ENCODE measurements at places on chromosomes 6 and 20. TPM values are rescaled to one million over a fixed set of nuclear protein-coding genes. Genes with fewer than 3 reads are reported as not detected.
A peak's percentile ranks its signal among the peaks of the same experiment; 100 is the strongest.

Gene MYH7B
- 0.50 TPM for total RNA-seq

GRCh38 chr20:47729472-47729871 lies 55.8 kb downstream of the SULF2 start:
- H3K27me3 ChIP-seq = no peaks in the 10 kb centered on the region
- no peak for DNase-seq
- H3K36me3 ChIP-seq = peaks cover 2% of the 10 kb centered on the region
- peaks cover 33% of the 10 kb centered on the region for H3K4me1 ChIP-seq
- H3K4me3 ChIP-seq = no peak overlapping the region

DNA sequence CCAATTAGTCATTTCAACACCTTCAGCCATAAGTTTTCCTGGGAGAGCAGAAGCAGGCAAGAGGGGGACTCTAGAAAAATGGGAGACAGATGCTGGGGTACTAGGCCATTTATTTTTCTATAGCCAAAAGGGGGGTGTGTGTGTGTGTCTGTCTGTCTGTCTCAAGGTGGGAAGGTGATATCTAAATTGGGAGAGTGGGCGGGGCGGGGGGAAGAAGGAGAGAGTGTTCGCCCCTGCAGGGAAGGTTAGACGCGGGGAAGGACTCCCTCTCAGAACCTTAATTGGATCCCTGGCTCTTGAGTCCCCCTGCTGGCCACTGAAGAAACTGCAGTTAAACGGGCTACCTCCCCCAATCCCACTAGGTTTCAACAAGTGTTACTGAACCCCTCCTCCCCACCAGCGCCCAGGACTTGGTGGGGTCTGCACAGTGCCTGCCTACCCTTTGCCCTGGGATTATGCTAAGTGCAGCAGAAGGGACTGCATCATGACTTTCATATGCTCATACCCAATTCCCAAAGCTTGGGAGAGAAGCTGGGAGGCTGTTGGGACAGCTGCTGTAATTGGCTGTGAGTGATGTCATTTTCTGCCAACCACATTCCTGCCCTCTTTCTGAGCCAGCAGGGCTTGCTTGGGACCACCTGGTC lies 45.8 kb downstream of the FOXP4 start:
- peak; percentile 78 for DNase-seq
- H3K36me3 ChIP-seq = peaks cover 4% of the 10 kb centered on the region
- no peak overlapping the region for H3K27ac ChIP-seq
- no peaks in the 10 kb centered on the region for H3K27me3 ChIP-seq
- H3K4me1 ChIP-seq = peaks cover 13% of the 10 kb centered on the region
- H3K4me3 ChIP-seq = no peak overlapping the region

- H3K36me3 ChIP-seq = peaks cover 2% of the 10 kb centered on the region
- H3K27ac ChIP-seq = no peak overlapping the region
- no peaks in the 10 kb centered on the region for H3K27me3 ChIP-seq
- no peaks in the 10 kb centered on the region for H3K4me1 ChIP-seq
- DNase-seq = no peak
- no peak overlapping the region for H3K4me3 ChIP-seq
Observed at GRCh38 chr6:21118216-21118780, 475.3 kb upstream of the SOX4 start.

DNA sequence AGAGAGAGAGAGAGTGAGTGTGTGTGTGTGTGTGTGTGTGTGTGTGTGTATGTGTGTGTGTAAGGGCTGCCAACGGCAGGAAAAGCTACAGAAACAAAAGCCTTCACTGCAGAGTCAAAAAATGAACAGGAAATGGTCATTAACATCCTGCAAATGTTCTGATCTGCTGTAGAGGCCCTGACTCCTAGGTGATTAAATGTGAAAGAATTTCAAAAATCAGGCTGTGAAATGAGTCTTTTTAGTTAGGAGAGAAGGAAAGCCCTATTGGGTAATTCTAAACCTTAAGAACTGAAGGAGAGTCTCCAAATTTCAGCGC lies 166.5 kb upstream of the MYLIP start:
- H3K36me3 ChIP-seq = no peaks in the 10 kb centered on the region
- peaks cover 7% of the 10 kb centered on the region for H3K4me1 ChIP-seq
- DNase-seq = no peak
- H3K27ac ChIP-seq = peak overlapping the region; percentile 68
- peaks cover 4% of the 10 kb centered on the region for H3K27me3 ChIP-seq

GRCh38 chr6:52603000-52603795 lies 26.3 kb upstream of the TRAM2 start:
- peaks cover under 1% of the 10 kb centered on the region for H3K4me1 ChIP-seq
- DNase-seq = no peak
- no peaks in the 10 kb centered on the region for H3K36me3 ChIP-seq
- no peak overlapping the region for H3K4me3 ChIP-seq

DNA sequence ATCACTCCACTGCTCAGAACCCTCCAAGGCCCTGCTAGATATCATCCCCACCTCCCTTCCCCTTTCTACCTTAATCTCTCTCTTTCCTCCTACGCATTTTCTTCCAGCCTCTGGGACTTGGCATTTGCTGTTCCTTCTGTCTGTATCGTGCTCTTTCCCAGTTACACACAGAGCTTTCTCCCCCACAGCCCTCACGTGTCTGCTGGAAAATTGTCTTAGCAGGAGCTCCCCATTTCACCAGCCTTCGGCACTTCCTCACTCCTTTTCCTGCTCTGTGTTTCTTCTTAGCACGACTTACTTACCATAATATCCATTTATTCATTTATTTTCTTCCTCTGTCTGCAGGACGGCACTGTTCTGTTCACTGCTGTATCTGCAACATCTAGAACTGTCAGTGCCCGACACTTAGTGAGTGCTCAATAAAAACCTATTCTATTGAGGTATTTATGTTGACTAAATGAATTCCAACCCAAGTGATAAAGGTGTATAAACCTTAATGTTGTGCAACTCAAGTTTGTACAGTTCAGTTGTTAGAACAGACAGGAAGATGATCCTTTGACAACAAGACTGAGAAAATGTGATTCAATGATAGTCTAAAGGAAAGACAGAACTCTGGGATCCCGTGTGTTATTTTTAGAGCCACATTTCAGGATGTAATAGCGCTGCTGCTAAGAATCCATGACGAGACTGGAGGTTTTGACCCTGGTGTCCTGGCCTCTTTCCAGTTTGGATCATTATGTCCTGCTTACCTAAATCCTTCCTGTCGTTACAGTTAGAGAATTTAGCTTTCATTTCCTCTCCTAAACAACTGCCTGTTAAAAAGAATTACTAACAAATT lies 170.1 kb upstream of the LAMP5 start:
- H3K27me3 ChIP-seq = no peaks in the 10 kb centered on the region
- no peaks in the 10 kb centered on the region for H3K36me3 ChIP-seq
- no peak overlapping the region for H3K27ac ChIP-seq
- H3K4me1 ChIP-seq = no peaks in the 10 kb centered on the region
- H3K4me3 ChIP-seq = no peak overlapping the region
- DNase-seq = no peak

DNA sequence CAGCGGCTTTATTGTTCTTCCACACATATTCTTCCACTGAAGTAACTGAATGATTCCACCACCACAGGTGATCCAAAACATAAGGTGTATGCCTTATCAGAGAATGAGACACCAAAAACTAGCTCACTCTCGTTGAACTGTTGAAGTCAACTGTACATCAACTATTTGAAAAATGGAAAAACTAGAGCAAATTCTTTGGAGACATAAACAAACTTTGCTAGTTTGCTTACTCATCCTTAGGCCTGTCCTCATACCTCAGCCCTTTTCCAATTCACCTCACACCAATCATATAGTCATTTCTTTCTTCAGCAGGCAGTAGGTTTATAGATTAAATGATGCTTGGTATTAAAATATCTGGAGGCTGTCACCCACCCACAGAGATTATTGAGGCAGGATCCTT lies 77.1 kb upstream of the RNF217 start:
- DNase-seq = no peak
- no peak overlapping the region for H3K4me3 ChIP-seq
- no peak overlapping the region for H3K27ac ChIP-seq
- peaks cover 18% of the 10 kb centered on the region for H3K4me1 ChIP-seq

- H3K27me3 ChIP-seq = no peaks in the 10 kb centered on the region
- no peak overlapping the region for H3K4me3 ChIP-seq
- no peak overlapping the region for H3K27ac ChIP-seq
- no peak for DNase-seq
- H3K4me1 ChIP-seq = no peaks in the 10 kb centered on the region
Observed at GRCh38 chr6:5754904-5755303, 251.8 kb downstream of the NRN1 start.

Gene C6orf52
- total RNA-seq = 1.6 TPM

Gene HUS1B
- 1.9 TPM for total RNA-seq

GRCh38 chr20:39762716-39763115 lies 800.6 kb downstream of the DHX35 start:
- no peaks in the 10 kb centered on the region for H3K4me1 ChIP-seq
- DNase-seq = no peak
- H3K27ac ChIP-seq = no peak overlapping the region
- no peak overlapping the region for H3K4me3 ChIP-seq
- H3K27me3 ChIP-seq = no peaks in the 10 kb centered on the region

- H3K36me3 ChIP-seq = no peaks in the 10 kb centered on the region
- no peak for DNase-seq
Observed at GRCh38 chr6:142846459-142846831, 98.5 kb downstream of the HIVEP2 start.

DNA sequence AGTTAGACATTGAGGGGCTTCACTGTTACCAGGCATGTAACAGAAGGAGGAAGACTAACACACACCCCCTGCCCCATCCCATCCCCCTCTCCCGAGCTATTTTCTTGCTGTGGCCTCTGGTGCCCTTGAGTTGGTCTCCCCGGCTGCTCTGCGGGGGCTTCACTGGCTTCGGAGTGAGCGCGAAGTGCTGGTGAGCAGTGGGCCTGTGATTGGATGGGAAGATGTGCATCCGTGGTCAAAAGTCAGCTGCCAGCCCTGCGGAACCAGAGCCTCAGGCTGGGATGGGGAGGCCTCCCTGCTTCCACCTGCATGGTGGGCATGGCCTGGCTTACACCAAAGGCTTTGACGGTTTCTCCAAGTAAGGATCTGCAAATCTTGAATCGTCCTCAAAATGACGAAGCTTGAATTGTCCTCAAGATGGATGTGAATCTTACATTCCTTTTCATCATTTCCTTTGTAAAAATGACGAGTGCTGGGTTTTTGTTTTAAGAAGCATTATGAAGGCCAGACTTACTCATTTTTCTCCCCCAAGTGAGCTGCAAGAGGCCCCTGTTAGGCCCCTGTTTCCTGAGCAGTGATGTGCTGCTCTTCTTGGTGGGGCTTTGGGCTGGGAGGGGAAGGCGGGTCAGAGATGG lies 23.7 kb downstream of the SPATA2 start:
- H3K4me3 ChIP-seq = no peak overlapping the region
- no peak for DNase-seq
- H3K4me1 ChIP-seq = peaks cover 30% of the 10 kb centered on the region
- no peak overlapping the region for H3K27ac ChIP-seq
- no peaks in the 10 kb centered on the region for H3K36me3 ChIP-seq
- no peaks in the 10 kb centered on the region for H3K27me3 ChIP-seq

GRCh38 chr20:53926428-53927028 lies 143.9 kb downstream of the BCAS1 start:
- H3K27ac ChIP-seq = peak overlapping the region; percentile 37
- no peak for DNase-seq
- H3K4me3 ChIP-seq = no peak overlapping the region
- H3K36me3 ChIP-seq = no peaks in the 10 kb centered on the region

DNA sequence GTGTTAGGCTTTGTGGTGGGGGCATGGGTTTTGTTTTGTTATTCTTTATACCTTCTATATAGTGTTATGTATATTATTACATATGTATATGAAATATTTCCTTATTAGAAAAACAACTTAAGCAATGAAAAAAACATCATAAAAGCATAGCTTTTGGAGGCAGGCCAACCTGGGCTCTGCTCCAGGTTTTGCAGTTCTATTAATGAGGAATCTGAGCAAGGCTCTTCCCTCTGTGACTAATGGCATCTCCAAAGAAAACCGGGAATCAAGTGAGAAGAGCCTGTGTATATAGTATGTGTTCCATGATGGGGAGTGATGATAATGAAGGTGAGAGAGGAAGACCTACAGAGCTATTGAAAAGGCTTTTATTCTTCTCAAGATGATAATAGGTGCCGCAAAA lies 291.1 kb downstream of the CLIC5 start:
- H3K27me3 ChIP-seq = peaks cover 6% of the 10 kb centered on the region
- no peak overlapping the region for H3K27ac ChIP-seq
- no peaks in the 10 kb centered on the region for H3K4me1 ChIP-seq
- no peaks in the 10 kb centered on the region for H3K36me3 ChIP-seq

DNA sequence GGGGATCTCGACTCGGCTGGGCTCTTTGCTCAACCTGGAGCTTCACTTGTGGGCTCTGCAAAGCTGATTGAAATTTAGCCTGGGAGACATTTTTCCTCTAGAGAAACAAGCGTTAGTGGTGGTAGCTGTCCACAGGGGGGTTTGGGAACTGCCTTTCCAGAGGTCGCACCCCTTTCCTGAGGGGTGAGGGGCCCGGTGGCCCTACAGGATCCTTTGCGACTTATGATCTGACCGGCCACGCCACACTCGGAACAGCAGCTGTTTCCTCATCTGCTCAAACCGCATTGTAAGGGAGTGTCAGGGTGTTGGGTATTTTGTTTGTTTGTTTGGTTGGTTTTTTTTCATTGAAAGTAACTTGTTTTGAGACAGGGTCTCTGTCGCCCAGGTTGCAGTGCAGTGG lies 21.0 kb downstream of the PNLDC1 start:
- DNase-seq = no peak
- peaks cover 21% of the 10 kb centered on the region for H3K4me1 ChIP-seq
- no peaks in the 10 kb centered on the region for H3K27me3 ChIP-seq
- peaks cover 5% of the 10 kb centered on the region for H3K36me3 ChIP-seq
- no peak overlapping the region for H3K4me3 ChIP-seq

- H3K27ac ChIP-seq = peak overlapping the region; percentile 96
- H3K27me3 ChIP-seq = no peaks in the 10 kb centered on the region
- H3K4me1 ChIP-seq = peaks cover 47% of the 10 kb centered on the region
- no peak for DNase-seq
- peak overlapping the region; percentile 92 for H3K4me3 ChIP-seq
Observed at GRCh38 chr6:35602133-35602946, 86.4 kb downstream of the FKBP5 start.

DNA sequence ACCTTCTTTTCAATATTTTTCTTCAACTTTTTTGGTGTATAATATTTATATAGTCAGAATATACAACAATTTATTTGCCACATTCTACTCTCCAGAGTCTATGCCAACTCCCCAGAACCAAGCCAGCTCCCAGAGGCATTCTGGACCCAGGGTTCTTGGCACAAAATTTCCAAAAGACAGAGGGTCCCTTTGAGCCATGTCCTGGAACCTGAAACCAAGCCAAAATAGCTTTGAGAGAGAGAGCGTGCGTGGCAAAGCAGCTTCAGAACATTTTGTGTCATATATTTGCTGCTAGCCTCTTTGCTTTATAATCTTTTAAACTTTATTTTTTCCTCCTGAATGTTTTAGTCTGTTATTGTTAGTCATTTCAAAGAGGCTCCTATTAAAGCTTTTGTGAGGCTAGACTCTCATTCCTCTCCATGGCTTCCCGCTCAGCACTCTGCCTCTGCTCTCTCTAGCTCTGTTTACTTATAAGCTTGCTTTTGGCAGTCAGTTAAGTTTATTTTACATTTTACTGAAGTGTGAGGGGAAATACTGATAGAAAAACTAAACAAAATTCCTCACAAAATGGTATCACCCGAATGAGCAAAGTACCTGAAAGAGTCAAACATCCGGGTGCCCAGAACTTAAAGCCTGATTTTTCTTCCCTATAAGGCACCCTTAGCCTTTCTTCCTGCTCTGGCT lies 605.1 kb upstream of the ID4 start:
- no peaks in the 10 kb centered on the region for H3K27me3 ChIP-seq
- H3K36me3 ChIP-seq = no peaks in the 10 kb centered on the region
- H3K4me3 ChIP-seq = no peak overlapping the region
- no peak for DNase-seq
- no peak overlapping the region for H3K27ac ChIP-seq
- no peaks in the 10 kb centered on the region for H3K4me1 ChIP-seq

Gene TCP11
- total RNA-seq = not detected

Gene FAM83C
- total RNA-seq = not detected

Data from T-helper 17 cell (primary cell).